GM12878 (cell line): ENCODE measurements at places on chromosomes 2 and 18. TPM values are rescaled to one million over a fixed set of nuclear protein-coding genes. Genes with fewer than 3 reads are reported as not detected.

The SLC19A3 gene
- polyA plus RNA-seq, result not detected in 2 replicates

The ECEL1 gene
- polyA plus RNA-seq, result not detected in 2 replicates

The CLEC4F gene
- not detected in 2 replicates for polyA plus RNA-seq

DNA sequence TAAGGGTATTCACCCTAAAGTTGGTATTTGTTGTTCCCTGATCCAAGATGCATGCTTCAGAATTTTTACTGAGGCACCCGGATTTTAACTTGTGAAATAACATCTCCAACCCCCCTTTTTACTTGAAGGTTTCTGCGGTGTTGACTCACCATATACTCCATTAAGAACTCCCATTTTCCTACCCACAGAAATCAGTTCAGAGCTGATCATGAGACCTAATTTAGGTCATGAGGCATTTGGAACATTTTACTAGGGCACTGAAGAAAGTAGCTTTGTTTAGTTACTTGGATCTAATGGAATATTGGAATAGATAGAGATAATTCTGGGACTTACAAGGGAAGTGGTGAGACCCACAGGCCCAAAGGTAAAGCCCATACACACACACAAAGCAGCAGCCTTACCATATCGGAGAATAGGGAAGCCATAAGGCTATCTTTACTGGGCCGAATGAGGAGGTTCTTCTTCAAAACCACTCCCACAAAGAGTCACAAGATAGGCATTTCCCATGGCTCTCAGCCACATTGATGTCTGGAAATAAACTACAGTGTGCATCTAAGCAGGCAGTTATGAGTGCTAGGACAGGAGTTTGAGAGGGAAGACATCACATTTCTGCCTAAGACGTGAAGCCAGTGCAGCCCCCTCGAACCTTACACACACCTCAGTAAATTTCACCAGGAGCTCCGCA lies 681.0 kb upstream of the LRRTM4 start:
- no peak for DNase-seq

DNA sequence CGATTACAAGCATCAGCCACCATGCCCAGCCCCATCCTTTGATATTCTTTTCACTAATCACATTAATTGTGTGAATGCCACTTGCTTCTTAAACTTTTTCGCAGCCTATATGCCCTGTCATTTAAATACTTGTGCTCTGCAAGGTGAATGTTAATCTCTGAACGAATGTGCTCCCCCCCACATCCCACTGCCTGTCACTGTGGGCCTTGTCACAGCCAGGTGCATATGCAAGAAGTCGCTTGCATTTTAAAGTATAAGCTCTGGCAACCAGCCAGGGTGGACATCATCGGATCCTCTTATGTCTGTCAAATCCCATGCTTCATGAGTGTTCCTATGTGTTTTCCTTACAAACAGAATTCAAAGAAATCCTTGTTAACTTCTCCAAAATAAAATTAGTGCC lies 304.4 kb downstream of the GALR1 start:
- DNase-seq, result no peak

- no peak for DNase-seq
Observed at GRCh38 chr2:219111375-219112061, 49.1 kb downstream of the NHEJ1 start.

DNA sequence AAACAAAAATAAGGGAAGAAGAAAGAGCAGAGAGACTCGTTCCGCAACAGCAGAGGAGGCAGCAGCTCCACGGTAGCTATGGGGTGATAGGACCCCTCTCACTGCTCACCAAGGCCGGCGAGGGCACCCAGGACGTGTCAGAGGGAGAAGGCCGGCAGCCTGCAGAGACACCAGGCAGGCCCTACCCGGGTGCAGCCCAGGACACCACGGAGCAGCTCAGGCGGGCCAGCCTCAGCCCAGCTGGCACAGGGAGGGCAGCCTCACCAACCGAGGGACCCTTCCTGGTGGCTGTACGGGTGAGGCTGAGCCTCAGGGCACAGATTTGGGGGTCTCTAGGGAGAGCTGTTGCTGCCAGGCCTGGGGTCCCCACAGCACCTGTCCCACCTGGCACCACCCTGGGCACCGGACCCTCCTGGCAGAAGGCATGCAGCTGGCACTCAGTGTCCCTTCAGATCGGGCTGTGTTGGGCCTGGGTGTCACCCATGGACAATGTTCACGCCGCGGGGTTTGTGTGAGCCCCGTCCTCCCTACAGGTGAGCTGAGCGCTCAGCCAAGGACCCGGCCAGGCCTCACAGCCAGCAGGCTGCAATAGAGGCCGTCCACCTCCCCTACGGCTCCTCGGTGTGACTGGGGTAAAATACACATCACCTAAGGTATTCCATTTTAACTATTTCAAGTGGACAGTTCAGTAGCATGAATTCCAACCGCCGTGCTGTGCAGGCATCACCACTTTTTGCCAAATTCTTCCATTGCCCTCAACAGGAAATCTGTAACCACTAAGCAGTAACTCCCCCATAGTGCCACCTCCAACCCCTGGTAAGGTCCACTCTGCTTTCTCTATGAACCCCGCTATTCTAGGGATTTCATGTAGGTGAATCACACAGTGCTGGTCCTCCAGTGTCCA lies 21.6 kb downstream of the KCNG2 start:
- no peak for DNase-seq

DNA sequence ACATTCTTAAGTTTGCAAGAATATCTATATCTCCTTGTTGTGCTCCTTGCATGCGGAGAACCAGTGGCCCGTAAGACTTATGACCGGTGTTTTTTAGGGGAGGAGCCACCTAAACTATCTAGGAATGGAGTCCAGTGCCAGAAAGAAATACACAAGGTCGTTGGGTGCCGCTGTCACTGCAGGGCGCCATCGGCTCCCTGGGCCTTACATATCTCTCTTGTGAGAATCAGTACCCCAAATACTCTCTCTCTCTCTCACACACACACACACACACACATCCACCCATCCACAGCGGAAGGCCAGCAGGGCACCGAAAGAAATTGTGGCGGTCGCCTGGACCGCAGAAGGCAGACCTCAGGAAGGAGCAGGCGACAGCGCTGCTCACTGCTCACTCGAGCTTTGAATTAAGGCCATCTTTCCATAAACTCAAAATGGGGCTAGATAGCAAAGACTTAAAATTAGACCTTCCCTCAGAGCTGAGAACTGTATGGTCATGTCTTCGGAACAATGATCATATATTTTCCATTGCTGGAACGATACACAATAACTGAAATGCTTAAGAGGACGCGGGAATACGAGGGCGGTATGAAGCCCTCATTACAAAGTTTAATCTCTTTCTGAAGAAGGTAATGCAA lies 10.4 kb downstream of the NR4A2 start:
- DNase-seq, result no peak

GRCh38 chr2:230643576-230644291 lies 68.9 kb upstream of the CAB39 start:
- DNase-seq, result no peak

- peak; percentile 94 for DNase-seq
Observed at GRCh38 chr2:109254174-109254904, 125.3 kb downstream of the SH3RF3 start.
